NCI-H510A treated with DMSO at 0.1 percent for 48 hours (cell line): ENCODE measurements at places on chromosomes 2 and 18.
A peak's percentile ranks its signal among the peaks of the same experiment; 100 is the strongest.

GRCh38 chr2:53234548-53234903 is 533.1 kb upstream of the CHAC2 start:
- peak; percentile 53 for DNase-seq

DNA sequence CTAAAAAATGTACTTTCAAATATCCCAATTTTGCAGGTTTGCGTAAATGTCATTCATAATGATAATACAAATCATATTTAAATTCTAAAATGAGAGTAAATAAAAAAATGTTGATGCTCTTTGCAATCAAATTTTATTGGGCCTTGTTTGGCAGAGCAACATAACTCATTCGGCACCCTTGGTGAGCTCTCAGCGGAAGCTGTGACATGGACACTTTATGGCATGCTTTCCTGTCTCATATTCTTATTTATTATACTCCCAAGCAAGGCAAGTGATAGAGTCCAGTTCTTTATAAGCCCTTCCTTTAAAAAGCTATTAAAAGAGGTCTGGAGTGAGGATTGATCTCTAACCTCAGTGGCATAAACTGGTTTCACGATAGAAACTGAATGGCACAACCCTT is 1493.2 kb upstream of the NXPH2 start:
- DNase-seq: no peak

DNA sequence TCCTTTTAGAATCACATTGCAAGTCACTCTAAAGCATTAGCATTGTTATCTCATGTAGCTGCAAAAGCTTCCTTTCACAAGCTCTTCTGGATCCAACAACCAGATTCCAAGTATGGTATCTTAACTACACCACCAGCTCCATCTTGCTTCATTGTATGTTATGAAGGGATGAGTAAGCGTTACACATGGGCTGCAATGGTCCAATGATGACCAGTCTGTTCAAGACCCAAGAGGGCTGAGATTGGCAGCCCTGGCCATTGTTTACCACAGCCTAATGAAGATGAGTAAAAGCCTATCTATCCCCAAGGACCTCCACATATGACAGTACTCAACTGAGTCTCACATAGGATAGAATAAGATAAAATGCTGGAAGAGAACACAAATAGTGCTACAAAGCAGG is 6.3 kb downstream of the CFLAR start:
- DNase-seq: no peak

GRCh38 chr18:3916082-3916481 is 466.1 kb downstream of the TGIF1 start:
- DNase-seq: no peak

DNA sequence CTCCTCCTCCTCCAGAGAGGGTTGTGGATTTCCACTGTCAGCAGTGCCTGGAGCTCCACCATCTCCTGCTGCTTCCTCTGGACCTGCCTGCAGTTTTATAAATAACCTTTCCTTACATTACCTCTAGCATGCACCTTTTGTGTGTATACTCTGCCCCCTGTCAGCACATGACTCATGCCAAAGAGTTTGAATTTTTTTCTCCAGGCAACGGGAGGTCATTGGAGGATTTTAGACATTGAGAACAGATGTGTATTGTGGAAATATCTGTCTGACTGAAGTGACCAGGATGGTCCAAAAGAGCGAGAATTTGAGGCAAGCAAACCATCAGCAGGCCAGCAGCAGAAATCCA is 31.7 kb downstream of the IL37 start:
- no peak for DNase-seq

DNA sequence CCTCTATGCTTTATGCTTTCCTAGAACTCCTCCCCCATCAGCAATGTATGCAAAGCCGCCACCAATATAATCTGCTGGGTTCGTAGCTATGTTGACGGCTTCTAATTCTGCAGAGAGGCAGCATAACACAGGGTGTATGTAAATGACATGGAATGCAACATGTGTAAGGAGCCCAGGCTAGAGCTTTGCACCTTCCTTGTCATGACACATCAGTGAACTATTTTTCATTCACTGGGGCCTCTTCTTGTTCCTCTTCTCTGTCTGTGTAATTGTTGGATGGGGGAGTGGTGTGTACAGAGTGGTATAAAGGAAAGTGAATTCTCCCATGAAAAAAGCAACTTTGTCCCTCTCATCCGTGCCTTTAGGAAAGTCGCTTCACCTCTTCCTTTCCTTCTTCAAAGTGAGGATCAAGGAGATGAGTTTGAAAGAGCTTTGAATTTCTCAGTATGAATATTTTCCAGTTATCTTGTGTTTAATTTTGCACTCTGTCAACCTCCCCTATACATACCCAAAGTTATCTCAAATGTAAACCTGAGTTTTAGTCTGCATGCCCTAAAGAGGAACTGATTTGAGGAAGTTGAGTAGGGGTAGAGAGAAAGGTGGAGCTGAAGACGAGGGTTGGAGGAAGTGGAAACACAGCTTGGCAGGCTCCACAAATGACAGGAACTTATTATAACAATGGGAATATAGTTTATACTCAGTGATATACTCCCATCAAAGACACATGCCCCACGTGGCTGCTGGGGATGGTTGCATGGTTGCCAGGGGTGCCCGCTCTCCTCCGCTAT is 74.9 kb upstream of the ARL4C start:
- no peak for DNase-seq

DNA sequence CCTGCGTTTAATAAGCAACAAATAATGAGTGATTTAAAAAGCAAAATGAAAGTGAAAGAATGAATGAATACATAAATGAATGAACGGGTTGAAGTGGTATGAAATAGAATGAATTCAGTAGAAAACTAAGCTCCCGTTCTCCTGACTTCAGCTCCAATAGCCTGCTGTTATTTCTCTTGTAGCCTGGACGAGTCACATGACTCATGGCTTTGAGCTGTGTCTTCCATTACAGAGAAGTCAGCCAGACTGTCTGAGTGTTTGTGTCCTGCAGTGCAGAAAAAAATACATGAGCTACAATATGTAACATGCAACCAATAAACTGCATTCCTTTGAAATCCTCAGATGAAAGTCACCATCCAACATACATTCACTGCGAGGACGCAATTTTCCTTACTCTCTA is 21.2 kb downstream of the SCG2 start:
- DNase-seq: peak; percentile 42

DNA sequence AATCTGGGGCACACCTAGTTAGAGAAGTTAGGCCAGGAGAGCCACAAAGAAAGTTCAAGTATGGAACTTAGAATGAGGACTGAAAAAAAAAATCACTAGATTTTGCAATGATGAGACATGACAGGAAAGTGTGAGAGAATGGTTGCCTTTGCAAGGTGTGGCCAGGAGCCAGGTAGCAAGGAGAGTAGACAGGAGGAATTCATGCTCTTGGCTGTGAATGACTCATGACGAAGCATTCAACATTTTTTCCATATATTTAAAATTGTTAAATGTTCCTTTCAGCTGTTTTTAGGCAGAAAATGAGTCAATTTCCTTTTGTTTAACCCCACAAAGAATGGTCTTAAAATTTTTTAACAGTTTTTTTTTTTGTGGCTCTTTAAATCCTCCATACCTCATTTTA is 636.9 kb downstream of the PLCL1 start:
- DNase-seq: no peak

DNA sequence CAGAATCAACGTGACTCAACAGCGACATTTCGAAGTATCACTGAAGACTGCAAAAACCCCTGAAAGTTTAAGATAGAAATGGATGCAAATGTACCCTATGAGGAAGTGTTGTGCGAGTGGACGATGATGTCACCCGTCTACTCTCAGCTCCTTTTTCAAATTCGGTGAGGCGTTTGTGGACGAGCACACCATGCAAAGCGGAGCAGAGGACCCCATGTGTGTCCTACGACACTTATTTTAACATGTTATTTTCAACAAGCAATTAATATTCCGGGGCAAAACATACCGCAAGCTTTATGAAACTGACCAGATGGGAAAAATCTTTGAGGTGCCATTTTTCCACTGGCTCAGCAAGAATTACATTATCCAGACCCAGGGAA is 2.0 kb downstream of the PXDN start:
- DNase-seq: no peak

- DNase-seq: no peak
These were observed 29.8 kb upstream of the TMEM214 start for GRCh38 chr2:27003007-27003406.

DNA sequence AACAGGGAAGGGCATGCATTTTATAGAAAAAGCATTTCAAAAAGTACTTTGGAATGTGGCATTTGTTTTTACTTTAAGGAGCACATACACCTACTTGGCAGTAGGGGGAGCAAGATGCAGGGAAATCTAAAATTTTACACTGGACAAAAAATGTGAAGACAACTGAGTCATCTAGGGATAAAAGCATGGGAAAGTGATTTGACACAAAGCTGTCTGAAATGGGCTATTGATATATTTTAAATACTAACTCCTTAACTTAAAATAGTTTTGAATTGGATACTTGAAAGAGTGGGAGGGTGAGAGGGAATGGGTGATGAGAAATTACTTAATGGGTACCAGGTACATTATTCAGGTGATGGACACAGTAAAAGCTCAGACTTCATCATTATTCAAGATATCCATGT is 15.8 kb downstream of the TMEM200C start:
- peak; percentile 58 for DNase-seq

GRCh38 chr2:235129850-235130249 is 178.0 kb downstream of the SH3BP4 start:
- DNase-seq: no peak

- DNase-seq: no peak
These were observed 9.9 kb downstream of the TLK1 start for GRCh38 chr2:171150694-171151285.

DNA sequence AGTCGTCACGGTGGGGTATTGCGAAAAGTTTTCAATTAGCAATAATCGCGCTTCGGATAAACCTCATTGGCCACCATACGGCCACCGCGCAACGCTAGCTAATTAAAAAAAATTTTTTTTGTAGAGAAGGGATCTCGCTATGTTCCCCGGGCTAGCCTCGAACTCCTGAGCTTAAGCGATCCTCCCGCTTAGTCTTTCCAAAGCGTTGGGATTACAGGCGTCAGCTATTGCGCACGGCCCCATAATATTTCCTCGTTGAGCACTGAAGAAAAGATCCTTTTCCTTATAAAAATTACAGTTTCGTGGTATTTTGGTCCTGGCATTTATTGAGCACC is 759 bp upstream of the ACTR1B start:
- peak; percentile 41 for DNase-seq

GRCh38 chr18:57956491-57956890 is 87.5 kb upstream of the NEDD4L start:
- no peak for DNase-seq

DNA sequence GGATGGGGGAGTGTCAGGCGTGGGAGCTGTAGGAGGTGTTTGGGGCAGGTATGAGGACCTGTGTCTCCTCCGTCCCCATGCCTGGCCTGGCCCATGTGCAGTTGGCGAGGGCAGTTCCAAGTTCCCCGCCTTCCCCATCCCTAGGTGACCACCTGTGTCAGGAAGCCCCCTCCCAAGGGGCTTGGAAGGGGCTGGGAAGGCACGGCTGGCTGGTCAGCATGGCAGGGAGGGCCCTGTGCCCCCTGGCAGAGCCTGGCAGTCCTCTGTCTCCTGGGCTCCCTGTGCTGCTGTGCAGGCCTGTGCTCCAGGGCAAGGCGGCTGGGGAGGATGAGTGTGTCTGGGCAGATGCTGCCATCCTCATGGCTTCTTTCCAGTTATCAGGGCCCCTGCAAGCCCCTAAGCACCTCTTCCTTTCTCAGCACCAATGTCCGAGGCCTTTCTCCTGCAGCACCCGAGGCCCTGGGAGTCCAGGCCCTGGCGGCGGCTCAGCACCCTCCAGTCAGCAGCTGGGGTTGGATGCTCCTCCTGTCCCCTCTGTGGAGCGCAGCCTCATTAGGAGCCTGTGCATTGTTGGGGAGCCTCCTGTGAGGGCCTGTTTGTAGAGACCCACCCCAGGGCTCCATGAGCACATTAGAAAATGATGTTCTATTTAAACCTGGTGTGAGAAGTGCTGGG is 101.7 kb downstream of the FAM210A start:
- DNase-seq: no peak

GRCh38 chr2:172551271-172551670 is 4.6 kb upstream of the PDK1 start:
- DNase-seq: no peak

GRCh38 chr2:55049043-55049820 is 1.0 kb downstream of the RTN4 start:
- DNase-seq: peak; percentile 56

DNA sequence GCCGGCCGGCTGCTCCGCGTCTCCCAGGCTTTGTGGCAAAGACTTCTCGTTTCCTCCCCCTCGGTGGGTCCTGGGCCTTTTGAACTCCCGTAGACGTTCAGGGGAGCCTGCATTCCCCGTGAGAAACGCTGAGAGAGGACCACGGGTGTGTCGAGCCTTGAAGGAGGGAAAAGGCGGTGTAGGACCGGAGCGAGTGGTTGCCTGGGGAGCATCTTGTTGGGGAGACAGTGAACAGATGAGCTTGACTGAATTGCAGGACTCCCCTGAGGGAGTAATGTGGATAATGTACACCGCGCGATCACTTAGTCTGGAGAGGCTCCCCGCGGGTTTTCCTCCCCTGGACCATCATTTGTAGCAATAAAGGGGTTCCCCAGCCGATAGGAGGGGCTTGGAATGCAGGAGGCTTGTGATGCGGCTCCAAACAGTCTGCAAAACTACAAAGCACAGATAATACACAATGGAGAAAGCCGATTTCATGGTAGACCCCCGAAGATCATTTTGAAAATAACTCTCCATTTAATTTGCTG is 769 bp downstream of the ALMS1 start:
- no peak for DNase-seq

DNA sequence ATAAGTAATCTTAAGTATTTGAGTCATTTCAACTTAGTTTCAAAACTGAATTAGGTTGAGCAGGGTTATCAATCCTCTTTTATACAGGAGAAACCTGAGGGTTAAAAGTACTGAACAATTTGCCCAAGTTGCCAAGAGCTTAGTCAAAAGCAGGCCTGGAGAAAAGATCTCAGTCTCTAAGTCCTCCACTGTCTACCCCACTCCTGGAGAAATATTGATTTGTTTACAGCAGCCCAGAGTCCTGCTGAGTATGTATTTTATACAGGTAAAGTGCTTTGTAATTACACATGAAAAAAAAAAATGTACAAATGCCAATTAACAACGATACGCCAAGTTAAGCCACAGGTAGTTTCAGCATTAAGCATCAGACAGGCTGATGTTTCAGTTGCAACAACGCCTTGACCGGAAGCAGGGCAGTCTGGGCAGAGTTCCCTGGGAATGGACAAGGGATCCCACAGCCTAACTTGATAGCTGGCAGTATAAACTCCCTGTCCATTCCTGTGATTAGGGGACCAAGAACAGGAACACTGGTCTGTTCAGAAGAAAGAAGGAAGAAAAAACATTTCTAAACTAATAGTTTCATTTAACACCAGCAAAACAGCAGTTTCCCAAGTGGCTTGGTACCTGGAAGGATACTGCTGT is 132.9 kb downstream of the MYO5B start:
- peak; percentile 6 for DNase-seq

GRCh38 chr2:47497843-47498460 is 95.0 kb downstream of the MSH2 start:
- DNase-seq: no peak

- no peak for DNase-seq
These were observed 232.8 kb downstream of the MBD5 start for GRCh38 chr2:148253685-148254084.

DNA sequence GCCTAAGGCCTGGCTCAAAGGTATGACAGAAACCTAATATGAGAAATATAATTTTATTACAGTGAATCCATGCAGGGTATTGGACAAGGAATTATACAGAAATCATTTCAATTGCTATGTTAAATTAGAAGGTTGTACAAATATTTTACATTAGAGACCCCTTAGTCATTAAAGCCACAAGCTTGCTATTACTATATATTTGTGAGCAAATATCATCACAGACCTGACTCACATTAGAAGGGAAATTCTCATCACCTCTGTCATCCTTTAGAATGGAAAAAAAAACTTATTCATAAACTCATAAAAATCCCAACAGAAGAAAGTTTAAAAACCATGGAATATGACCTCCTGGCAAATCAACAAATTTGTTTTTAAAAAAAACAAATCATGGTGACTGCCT is 277.9 kb downstream of the DCC start:
- DNase-seq: no peak
